ENCODE measurements at places on chromosomes 12 and 14. TPM values are rescaled to one million over a fixed set of nuclear protein-coding genes. Genes with fewer than 3 reads are reported as not detected.

- DNase-seq, result no peak
These were observed 3.7 kb upstream of the NOS1 start for GRCh38 chr12:117365049-117365616.

DNA sequence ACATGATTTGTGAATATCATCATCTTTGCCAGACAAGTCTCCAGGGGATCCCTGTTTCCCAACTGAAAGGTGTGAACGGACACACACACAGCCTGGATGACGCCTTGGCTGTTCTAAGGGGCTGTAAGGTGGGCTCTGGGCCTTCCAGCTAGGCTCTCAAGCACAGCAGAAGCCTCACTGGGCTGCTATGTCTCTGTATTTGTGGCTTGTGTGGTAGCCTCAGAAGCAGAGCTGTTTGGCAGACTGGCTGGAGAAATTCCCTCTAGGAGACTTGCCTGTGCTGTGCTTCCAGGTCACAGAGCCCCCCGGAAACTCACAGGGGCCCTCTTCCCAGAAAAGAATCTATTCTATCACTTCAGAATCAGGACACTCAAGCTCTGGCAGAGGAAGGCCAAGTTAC, 21.4 kb downstream of the OTUB2 start:
- no peak for DNase-seq

The LTB4R gene
- total RNA-seq, result 1.8 TPM

The PAPLN gene
- 1.2 TPM for total RNA-seq

GRCh38 chr14:95885866-95886265, 9.2 kb downstream of the TUNAR start:
- no peak for DNase-seq

The BCL2L14 gene
- not detected for total RNA-seq

The KIF26A gene
- total RNA-seq, result 6.5 TPM

DNA sequence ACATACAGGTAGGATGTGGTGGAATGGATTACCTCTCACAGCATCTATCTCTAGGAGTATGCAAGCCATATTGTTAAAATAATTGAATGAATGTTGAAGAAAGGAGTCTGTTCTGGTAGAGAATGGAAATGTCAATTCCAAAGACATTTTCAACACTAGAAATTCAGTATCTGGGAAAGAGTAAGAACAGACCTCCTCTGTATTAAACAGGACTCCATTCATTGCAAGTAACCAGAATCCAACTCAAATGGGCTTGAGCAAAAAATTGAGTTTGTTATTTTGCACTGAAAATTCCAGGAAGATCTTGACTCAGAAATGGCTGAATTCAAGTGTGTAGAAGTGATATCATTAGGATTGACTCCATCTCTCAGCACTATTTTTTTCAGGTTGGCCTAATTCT, 168.1 kb downstream of the C12orf42 start:
- no peak for DNase-seq

DNA sequence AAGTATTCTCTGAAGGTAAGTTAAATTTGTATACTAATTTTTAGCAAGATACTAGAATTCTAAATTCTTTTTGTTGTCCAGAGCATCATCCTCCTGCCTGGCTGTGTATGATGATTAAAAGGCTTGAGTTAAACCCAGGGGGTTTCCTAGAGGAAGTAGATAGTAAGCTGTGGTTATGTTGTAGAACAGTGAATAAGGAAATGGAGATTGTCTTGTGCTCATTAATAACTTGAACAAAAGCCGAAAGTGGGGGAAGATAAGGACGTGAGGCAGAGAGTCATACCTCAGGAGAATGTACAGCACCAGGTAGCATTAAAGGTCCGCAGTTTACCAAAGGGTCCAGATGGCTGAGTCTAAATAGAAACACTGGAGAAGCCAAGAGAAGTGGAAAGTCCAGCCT, 42.0 kb downstream of the CKB start:
- DNase-seq, result no peak

DNA sequence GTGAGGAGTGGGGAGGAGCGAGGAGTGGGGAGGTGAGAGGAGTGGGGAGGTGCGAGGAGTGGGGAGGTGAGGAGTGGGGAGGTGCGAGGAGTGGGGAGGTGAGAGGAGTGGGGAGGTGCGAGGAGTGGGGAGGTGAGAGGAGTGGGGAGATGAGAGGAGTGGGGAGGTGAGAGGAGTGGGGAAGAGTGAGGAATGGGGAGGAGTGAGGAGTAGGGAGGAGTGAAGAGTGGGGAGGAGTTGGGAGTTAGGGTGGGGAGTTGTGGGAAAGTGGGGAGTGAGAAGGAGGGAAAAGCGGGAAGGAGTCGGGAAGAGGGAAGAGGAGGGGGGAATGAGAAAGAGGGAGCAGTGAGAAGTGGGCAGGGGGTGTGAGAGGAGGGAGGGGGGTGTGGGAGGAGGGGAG, 86.1 kb downstream of the B4GALNT3 start:
- no peak for DNase-seq
